H9 (cell line): ENCODE measurements at places on chromosomes 4 and X. TPM values are rescaled to one million over a fixed set of nuclear protein-coding genes. Genes with fewer than 3 reads are reported as not detected.

Gene CT45A1
- total RNA-seq, result not detected in 2 replicates

Gene HPGD
- total RNA-seq, result 16.8 and 22.5 TPM in 2 replicates

Gene FDCSP
- not detected in 2 replicates for total RNA-seq

Gene SOD3
- 2.9 and 3.3 TPM in 2 replicates for total RNA-seq
